Vagina (tissue), 2 donors: ENCODE measurements at places on chromosomes 7 and 10.
A peak's percentile ranks its signal among the peaks of the same experiment; 100 is the strongest.

GRCh38 chr10:80579181-80579763 lies 41.6 kb downstream of the SH2D4B start:
- DNase-seq = peak; percentile 16

- DNase-seq = no peak
Measured at GRCh38 chr7:106487892-106488291, 173.1 kb downstream of the CCDC71L start.

DNA sequence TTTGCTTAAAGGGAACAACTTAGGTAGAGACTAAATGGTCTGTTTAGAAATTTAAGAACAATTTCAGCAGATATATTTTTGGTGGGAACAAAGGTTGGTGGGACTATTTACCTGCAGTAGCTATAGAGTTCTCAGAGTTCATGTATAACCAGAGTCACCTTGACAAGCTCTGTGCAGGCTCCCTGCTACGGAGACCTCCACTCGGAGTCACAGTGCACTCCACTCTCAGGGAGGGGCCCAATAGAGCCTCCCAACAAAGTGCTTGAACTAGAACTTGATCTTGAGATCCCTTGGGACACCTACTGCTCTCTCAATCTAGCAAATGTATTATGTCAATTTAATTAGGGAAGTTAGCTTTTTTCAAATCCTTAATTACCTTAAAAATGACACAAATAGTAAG lies 2.3 kb downstream of the MYPN start:
- no peak for DNase-seq

GRCh38 chr10:110863361-110863760 lies 8.4 kb upstream of the PDCD4 start:
- DNase-seq = no peak

- DNase-seq = no peak
Measured at GRCh38 chr7:45156516-45157272, 897 bp upstream of the RAMP3 start.

DNA sequence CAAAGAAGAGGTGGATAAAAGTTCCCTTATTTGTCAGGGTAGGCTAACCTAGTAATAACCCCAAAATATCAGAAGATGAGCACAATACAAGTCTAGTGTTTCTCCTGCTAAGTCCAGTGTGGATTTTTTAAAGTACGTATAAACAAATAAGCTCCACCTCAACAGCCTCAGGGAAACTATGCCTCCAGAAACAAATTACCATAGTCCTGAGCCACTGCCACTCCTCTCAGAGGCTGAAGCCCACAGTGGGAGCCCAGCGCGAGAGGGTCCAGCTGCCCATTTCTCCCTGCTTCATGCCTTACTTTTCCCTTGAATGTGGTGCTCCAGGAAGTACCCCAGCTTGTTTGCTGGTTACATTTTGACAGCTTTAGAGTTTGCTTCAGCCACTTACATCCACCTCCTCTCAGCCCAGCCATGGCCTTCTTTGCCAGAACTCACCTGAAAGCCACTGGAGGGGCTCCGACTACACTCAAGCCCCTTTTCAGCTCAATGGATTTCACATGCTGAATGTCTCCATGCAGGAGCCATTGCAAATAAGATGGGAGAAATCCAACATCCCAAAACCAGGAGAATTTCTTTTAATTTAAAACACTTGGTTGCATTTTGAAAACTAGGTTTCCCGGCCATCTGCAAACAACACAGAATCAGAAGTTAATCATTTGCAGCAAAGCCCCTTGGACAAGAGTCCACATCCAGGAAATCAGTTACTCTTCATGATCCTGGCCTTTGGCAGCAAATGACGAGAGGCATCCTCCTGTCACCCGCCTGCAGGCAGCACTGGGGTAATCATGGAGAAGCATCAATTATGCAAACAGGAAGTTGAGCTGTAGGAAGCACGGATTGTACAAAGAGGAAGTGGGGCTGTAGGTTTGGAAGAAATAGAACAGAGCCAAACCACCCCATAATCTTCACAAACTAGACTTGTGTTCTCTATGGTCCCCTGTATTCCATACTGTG lies 138.1 kb downstream of the HERPUD2 start:
- peak; percentile 56 for DNase-seq

DNA sequence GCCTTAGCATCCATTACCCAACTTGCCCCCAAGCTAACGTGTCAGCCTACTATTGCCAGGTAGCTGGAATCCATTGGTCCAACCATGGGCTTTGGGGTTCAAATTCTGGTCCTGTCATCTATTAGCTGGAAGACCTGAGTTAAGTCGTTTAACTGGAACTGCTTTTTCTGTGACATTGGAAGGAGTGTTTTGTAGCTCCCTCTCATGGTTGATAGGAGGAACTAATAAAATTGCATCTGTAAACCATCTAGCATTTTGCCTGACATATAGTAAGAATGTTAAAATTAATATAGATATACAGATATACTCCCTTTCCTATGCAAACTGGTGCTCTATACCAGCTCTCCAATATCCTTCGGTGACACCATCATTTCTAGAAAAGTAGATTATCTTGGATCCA lies 23.8 kb upstream of the SLF2 start:
- no peak for DNase-seq

DNA sequence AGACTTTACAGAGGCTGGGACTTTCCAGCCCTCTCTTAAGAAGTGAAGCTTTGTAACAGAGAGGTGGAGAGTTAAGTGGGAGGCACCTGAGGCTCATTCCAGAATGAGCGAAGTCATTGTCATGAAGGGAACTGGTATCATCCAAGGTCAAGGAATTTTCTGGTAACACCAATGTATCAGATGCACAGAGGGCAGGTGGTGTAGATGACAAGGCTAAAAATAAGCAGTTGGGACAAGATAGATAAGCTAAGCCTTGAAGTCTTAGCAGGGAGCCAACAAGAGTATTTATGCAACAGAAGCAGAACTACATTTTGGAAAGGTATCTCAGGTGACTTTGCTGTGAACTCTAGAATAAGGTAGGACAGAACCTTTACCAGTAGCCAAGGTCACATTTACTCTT lies 257.0 kb upstream of the AUTS2 start:
- DNase-seq = no peak

DNA sequence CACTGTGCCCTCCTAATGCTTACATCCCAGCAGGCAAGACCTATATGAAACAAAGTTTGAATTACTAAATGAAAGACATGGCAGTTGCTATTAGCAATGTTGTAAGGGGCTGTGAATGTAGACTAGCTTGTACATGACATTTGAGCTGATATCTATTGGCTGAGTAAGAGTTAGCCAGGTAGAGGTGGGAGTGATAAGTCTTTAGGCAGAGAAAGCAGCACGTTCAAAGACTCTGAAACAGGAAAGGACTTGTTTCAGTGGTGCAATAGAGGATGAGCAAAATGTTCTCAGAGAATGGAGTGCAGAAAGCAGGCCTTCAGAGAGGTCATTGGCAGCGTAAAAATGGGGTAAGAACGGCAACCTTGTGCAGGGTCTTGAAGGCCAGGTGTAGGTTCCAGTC lies 687.6 kb downstream of the AUTS2 start:
- no peak for DNase-seq

DNA sequence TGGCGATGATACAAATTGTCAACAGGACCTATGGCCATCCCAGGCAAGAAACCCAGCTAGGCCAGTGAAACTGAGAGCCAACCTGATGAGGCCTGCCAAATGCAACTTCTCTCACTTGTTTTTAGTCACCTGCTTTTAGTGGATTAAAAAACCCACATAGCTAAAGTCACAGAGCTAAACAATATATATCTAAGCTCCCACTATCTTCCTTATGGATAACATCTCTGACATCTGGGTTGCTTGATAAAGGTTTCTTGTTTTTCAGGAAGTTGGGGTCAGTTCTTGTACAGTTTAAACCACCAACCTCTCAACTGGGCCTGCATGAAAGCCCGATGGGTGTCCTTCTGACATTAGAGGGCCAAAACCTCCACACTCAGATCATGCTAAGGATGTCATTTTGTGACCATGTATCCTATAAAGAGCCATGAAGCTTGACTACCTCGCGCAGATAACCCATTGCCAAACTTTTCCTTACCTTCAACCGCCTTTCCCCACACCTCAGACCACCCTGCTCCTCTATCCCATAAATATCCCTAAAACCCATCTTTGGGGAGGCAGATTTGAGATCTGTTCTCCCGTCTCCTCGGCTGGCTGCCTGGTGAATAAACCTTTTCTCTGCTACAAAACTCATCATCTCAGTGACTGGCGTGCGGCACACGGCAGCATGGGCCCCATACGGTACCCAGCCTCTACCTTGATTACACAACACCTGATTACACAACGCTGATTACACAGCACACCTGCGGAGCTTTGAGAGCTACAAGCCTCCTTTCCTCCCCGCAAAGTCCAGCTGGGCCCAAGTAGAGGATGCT lies 797 bp upstream of the STMP1 start:
- DNase-seq = no peak

DNA sequence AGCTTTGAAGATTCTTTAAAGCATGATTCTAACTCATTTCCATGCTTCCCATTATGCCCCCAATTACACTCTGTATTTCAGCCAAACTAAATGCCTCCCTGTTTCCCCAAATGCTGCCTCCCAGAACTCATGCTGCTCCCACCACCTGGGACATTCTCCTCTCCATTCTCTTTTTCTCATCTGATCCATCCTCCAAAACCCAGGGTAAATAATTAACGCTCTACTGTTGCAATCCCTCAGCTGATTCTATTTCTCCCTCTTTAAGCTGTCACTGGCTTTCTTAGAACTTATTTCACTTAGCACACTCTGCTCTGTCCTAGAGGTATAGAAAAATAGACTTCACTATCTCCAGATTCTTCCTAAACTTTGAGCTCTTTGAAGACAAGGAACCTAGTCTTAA lies 104.7 kb downstream of the ICA1 start:
- DNase-seq = no peak

GRCh38 chr10:125123476-125124114 lies 36.8 kb downstream of the CTBP2 start:
- no peak for DNase-seq

DNA sequence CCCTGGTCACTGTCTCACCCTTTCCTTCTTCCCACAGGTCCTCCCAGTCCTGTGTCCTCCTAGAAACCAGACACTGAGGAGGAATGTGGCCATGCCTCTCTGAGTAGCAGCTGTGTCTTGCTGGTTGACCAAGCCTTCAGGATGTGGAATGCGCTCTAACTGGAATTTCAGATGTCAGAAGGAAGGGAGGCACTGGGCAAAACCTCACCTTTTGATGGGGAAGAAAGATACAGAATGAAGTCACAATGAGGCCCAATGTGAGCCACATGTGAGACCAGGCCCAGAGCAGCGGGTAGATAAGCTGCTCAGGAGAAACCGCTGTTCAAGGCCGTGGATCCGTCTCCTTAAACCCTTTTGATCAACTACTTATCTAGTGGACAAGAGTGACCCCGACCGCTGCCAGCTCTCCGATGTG lies 54.8 kb upstream of the ECHDC3 start:
- DNase-seq = no peak

DNA sequence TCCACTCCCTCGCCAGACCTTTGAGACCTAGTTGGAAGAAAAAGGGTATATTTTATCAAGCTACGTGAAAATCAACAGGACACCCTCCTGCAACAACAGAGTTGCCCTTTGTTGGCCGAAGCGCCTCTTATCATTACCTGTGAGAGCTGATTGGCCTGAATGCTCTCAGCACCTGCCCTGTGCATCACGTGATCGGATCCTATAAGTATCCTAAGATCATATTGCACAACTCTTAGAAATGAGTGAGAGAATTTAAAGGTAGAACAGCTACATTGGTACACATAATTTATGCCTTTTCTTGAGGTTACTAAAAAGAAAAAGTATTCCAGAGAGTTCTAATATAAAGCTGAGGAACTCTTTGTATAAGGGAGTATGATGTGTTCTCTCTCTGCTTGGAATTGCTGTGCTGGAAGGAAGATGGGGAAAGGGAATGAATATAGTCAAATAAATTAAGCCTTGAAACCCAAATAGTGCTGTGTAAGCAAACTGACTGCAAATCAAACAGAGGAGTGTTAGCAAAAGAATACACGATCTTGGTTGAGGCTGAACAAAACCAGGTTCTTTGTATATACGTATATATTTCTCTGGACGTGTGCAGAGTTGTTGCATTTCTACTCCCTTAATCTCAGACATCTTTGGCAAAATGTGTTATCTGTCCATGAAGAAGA lies 69.3 kb downstream of the LRRC4 start:
- DNase-seq = no peak

- DNase-seq = no peak
Measured at GRCh38 chr10:35208949-35209613, 82.4 kb downstream of the CREM start.

DNA sequence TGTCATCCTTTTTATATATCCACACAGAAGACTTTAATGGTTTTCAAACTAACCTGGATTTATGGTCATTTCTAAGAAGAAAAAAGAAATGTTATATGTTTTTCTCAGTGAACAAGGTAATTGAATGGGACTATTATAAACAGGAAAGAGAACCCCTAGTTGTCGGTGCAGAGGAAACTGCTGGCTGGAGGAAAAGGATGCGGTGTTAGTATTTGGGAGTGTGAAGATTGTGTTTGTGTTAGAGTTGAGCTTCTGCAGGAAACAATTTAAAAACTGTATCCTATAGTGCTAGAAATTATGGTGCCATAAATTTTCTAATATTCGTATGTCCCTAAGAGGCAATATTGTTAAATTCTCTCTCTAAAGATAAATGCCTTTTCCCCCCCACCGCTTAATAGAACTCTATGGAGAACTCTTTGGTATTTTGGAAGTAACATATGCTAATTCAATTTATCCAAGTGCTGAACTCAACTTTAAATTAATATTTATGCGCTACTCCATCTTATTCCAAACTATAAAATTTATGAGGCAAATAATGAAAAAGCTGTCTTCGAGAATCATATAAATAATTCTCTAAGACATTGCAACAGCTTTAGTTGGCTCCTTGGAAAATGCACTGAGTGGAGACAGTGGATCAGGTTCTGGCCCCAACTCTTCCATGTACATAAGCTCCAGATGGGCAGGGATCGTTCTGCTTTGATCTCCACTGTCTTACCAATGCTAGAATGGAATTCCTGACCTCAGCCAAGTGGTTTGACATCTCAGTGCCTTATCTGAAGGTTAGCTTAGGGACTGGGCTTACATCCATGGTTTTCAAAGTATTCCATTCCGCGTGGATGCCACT lies 5.6 kb downstream of the BZW2 start:
- DNase-seq = no peak

- DNase-seq = no peak
Measured at GRCh38 chr10:110914431-110914830, 4.5 kb downstream of the BBIP1 start.

DNA sequence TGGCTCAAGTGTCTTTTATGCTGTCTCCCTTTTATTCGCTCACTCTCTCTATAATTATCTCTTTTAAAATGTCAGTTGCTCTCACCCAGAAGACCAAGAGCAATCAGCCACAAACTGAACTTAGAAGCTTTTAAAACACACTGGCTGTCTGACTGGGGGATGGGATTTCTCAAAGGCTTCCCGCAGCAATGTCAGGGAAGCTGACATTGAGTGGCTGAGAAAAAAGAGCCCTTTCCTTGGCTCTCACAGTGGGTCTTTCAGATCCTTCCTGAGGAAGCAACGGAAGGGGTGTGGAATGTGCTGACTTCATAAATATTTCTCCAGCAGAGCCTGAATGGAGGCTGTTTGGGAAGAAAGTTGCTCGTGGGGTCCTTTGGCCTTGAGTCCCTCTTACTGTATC lies 445.7 kb upstream of the C7orf33 start:
- DNase-seq = no peak
